Brain pericyte (primary cell): ENCODE measurements at places on chromosomes 16 and 17.

DNA sequence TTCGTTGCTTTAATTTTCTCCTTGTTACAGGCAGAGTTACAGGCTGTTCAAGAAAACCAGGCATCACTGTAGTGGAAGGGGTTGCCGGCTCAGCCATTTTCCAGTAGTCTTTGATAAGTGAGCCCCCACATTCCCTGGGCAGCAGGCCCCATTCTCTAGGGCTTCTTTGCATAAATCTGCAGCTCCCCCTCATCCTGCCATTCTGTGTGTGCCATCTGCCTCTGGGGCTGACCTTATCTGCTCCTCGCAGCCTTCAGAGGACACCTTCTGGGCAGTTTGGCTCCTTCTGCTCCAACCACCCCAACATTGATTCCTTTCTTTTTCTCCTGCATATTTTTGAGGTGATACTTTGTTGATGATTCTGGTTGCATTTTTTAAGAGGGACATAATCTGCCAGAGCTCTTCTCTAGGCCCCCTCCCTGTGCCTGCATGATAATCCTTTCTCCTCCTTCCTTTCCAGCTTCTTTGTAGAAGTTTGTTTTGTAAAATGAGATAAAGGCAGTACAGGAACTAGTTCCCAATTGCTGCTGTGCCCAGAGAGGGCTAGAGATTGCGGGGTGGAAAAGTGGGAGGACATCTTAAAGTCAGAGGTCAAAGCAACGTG is 17.1 kb downstream of the RND2 start:
- DNase-seq, result no peak

DNA sequence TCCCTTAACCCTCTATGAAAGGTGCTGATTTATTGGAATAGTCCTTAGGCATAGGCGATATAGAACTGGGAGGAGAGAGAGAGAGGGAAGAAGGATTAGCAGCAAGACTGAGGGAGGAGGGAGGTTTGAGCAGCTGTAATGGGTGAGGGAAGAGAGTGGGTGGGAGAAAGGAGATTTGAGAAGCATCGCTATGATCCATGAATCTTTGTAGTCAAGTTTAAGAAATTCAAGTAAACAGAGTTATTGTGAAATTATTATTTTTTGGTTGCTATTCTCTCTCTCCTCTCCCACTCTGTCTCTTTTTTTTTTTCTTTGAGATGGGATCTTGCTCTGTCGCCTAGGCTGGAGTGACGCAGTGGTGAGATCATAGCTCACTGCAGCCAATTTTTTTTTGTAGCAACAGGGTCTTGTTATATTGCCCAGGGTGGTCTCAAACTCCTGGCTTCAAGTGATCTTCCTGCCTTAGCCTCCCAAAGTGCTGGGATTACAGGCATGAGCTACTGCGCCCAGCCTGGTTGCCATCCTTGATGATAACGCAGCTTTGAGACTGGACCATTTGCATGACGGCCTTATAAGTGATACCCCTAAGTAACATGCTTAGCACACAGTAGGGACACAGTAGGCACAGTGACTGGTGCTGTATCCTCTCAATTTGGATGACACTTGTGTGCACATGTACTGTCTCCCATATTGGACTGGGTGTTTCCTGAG is 21.0 kb upstream of the TNS4 start:
- DNase-seq, result no peak

DNA sequence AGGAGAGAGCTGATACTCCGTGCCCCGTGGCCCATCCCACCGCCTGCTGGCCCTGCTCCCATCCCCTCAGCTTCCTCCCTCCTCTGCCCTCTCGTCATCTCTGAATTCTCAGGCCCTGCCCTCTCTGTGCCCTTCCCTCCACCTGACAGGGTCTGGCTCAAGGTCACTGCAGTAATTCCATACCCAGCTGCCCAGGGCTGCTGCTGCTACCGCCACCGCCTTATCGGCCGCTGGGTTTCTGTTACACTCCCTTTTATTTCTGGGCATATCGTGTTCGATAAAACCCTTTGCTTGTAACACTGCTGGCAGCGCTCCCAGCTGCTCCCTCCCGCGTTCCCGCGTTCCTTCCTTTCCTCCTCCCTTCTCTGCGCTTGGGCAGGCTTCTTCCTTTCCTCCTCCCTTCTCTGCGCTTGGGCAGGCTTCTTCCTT is 1.2 kb downstream of the EPN3 start:
- no peak for DNase-seq

DNA sequence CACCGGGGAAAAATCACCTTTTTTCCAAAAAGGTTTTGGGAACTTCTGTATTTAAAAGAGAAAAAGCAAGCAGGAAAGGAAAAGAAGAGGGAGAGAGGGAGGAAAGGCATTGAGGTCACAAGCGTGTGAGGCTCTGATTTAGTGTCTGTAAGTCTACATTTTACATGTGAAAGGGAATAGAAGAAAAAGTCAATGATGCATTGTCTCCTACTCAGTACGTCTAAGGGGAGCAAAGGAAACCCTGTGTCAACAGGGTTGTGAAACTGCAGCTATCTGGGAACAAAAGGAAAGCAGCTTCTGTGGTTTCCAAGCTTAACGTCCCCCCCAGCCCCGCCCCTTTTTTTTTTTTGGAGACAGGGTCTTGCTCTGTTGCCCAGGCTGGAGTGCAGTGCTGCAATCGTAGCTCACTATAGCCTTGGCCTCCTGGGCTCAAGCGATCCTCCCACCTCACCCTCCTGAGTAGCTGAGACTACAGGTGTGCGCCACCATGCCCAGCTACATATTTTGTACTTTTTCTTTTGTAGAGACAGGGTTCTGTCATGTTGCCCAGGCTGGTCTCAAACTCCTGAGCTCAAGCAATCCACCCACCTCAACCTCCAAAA is 1.8 kb upstream of the CDC42EP4 start:
- DNase-seq, result no peak

GRCh38 chr16:68732741-68733399 is 4.2 kb upstream of the CDH1 start:
- DNase-seq, result no peak

- DNase-seq, result no peak
These were observed 10.7 kb upstream of the STAC2 start for GRCh38 chr17:39236450-39236927.

DNA sequence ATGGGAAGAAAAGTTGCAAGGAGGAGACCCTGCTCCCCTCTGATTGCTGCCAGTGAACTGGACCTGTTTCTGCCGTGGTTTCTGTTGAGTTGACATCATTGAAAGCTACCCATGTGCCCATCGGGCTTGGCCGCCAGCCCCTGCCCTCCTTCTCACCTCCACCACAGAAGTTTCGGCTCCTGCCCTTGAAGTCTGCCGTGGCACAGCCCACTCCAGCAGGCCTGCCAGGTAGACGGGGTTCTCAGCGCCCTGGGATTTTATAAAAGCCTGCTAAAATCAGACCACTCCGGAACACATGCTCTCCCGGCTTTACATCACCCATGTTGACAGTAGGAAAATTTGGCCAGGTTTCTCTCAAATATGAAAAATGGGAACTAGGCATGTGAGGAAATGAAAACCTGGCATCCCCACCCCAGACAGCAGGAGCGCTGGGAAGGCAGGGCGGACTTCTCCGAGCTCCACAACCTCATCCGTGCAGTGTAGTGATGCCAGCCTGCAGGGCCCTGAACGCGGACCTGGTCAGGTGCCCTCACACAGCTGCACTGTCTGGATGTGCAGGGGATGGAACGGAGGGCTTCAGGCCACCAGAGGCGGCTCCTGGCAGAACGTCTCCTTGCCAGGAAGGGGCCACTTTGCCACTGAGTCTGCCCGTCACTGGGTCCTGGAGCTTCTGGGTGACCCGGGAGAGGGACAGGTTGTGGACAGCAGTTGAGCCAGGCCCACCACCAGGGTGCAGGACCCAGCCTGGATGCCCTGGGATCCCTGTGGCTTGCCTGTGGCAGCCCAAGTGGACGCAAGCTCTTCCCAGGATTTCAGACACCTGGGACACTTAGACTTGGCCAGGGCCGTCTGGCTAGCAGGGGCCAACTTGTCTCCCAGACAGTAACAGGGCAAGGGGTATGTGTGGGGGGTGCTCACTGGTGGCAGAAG is 6.9 kb upstream of the GSE1 start:
- no peak for DNase-seq

- no peak for DNase-seq
These were observed at the start of gene KREMEN2 for GRCh38 chr16:2963723-2964474. Gene KREMEN2, plus strand, starts transcription at chr16:2964275. Its CDS starts 246 bp downstream, at chr16:2964521.

DNA sequence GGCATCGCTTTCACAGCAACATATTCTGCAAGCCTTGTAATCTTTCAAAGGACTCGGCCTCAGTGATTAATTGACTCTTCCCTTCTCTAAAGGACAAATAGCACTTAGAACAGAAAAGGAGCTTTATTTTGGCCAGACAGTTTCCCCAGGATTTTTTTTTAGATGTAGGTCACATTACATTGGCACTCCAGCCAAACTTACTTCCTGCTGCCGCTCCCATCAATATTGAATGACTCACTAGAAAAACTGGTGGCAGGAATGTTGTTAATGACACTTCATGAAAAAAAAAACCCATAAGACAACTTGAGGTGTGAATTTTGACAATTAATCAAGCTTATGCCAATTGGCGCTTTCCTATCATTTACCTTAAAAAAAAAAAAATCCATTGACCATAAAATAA is 432.6 kb downstream of the TOX3 start:
- no peak for DNase-seq

GRCh38 chr17:29016345-29017210 is 10.7 kb upstream of the SEZ6 start:
- no peak for DNase-seq

GRCh38 chr17:45364531-45365390 is 47.9 kb upstream of the MAP3K14 start:
- DNase-seq, result no peak
